ENCODE measurements at places on chromosomes 16 and 17.

DNA sequence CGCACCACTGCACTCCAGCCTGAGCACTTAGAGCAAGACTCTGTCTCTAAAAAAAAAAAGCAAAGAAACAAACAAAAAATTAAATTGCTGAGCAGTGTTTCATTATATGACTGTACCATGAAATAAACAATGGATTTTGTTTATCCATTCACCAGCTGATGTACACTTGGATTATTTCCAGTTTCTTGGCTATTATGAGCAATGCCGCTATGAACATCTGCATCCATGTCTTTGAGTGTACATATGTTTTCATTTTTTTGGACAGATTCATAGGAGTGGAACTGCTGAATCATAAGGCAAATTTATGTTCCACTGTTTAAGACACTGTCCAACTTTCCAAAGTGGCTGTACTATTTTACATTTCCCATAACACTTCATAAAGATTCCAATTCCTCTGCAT lies 8.0 kb downstream of the RNF157 start:
- no peak for DNase-seq

DNA sequence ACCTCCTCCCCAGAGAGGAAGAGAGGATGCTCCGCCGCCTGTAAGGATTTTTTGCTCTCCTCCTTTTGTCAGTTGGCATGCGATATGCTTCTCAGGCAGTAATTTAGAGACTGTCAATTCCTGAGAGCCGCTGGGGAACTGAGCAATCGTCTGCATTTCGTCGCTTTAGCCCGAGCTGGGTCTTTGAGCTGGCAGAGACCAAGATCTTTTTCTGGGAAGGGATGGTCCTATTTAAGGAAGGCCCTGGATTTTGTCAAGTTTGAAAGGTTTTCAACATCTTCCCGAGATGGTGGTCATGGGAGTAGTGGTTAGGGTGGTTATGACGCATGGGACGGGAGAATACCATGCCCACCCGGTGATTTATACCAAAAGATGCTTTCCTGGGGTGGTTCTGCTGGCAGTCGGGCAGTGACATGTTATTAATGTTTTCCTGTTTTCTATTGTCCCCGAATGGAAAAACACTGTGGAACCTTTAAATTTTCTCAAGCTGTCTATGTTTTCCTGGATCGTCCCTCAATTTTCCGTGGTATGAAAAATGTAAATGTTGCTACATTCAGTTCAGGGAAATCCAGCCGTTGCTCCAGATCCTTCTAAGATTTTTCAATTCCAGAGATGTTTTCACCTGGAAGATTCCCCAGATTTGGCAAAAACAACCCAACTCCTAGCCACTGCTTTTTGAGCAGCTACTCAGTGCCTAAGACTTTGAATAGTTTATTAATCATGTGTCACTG lies 586.4 kb downstream of the MAF start:
- DNase-seq, result no peak

DNA sequence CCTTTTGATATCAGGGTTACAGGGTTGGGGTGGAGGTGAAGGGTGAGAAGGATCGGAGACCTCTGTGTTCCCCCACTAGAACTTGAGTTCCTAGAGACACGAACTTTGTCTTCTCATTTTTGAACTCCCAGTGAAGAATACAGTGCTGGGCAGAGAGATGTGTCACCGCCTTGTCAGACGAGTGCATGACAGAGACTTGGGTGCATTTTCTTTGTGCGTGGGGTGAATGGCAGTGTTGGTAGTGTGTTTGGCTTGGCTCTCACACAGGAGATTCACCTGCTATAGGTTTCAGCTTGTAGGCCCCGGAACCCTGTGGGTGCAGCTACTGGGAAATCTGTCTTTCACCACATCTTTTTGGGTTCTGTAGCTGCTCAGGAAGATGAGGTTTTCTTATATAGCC lies 40.0 kb upstream of the CCR7 start:
- no peak for DNase-seq

- DNase-seq, result peak; percentile 50
Observed at GRCh38 chr17:1829592-1830257, at the start of the genes RPA1 and SMYD4. TSS of gene RPA1 (plus strand) at chr17:1830005. CDS start at chr17:1830094, 89 bp downstream. TSS of gene SMYD4 (minus strand) at chr17:1829902. CDS start at chr17:1827994, 1,908 bp downstream.

DNA sequence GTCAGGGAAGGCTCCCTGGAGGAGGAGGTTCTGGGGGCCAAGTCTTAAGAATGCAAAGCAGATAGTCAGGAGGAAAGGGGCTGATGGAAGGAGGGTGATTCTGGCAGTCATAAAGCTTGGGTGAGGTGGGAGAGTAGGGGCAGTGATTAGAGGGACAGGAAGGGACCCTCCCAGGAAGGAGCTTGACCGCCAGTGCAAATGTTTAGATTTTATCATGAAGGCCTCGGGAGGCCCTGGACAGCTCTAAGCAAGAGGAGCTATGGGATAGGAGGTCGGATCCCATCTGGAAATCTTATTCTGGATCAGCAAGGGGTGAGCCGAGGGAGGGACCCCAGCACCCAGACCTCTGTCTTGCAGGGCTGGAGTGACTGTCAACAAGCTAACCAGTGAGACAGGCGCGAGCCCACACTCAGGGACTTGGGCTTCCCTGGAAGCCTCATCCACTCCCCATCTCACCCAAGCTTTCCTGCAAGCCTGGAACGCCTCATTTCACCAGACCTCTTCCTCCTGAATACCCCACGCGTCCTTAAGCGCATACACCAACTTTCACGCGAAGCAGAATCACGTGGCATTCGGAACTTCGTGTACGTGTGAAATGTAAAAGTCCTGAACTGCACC lies 52.0 kb upstream of the CBX4 start:
- no peak for DNase-seq

GRCh38 chr17:44979426-44979995 lies 11.4 kb upstream of the C1QL1 start:
- no peak for DNase-seq

GRCh38 chr16:89966756-89967155 lies 18.2 kb downstream of the DEF8 start:
- DNase-seq, result no peak

DNA sequence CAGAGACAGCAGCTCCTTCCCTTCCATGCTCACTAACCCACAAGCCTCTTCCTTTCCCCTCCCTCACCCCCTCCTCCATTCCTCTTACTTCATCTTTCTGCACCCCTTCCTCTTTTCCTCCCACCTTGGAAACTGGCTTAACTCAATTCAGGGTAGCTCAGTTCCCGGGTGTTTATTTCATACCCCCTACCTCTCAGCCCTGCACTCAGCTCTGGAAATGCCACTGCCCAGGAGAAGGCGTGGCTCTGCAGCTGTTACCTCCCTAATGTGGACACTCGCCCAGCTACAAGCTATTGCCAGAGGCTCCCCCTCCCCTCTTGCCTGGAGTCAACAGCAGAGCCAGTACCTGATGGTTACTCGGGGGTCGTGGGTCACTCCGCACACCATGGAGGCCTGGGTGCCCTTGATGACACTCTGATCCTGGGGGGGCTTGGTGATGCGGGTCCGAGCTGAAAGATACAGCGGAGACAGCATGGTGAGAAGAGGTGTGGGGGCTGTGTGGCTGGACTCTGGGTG lies 118.4 kb upstream of the CDC42EP4 start:
- DNase-seq, result no peak

- no peak for DNase-seq
Observed at GRCh38 chr16:17951378-17951777, 385.2 kb downstream of the NPIPA8 start.

- no peak for DNase-seq
Observed at GRCh38 chr16:64381979-64382378, 739.9 kb downstream of the CDH11 start.

- peak; percentile 28 for DNase-seq
Observed at GRCh38 chr16:68093816-68094613, 8.8 kb downstream of the NFATC3 start.

DNA sequence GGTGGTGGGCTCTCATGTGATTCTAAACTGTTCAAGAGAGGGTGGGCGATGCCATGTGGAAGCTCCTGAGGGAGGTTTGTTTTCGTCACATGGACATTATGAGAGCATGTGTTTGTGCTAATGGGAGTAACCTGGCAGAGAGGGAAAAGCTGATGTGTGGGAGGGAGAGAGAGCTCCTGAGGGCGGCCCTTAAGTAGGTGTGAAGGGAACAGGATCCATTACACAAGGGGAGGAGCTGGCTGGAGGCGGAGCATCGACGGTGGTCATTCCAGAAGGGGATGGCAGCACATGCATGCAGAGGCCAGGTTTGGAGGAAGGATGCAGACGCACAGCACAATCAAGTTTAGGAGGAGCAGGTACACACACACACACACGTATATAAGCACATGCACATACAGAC lies 197.5 kb downstream of the RPTOR start:
- no peak for DNase-seq
